HTR-8/SVneo (cell line): ENCODE measurements at places on chromosomes 3 and 15.

GRCh38 chr15:73344056-73344455, 24.7 kb downstream of the HCN4 start:
- peak; percentile 83 for DNase-seq

DNA sequence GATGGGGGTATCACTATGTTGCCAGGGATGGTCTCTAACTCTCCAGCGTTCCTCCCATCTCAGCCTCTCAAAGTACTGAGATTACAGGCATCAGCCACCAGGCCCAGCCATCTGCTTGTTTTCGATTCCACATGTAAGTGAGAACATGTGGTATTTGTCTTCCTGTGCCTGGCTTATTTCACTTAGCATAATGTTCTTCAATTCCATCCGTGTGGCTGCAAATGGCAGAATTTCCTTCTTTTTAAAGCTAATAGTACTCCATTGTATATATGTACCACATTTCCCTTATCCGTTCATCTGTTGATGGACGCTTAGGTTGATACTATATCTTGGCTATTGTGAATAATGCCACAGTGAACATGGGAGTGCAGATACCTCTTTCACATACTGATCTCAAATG, 70.6 kb downstream of the ASB7 start:
- no peak for DNase-seq

DNA sequence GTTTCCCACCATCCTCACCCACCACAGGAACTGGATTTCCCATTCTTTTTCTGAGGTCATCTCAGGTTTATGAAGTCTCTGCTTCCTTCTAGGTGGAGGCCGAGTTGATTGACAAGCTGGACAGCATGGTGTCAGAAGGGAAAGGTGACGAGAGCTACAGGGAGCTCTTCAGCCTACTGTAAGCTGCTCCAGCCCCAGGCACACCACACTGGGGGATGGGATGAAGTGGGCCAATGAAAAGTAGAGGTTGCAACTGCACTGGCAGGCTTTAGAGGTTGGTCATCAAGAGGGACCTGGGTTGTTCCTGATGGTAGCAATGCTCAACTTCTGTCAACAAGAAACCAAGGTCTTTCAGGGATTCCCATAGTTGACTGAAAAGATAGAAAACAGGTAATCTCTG, 55.0 kb upstream of the MANF start:
- no peak for DNase-seq

- DNase-seq: no peak
These were observed 10.6 kb downstream of the GRM2 start for GRCh38 chr3:51717446-51717845.

GRCh38 chr3:108518895-108519294, 8.5 kb upstream of the MYH15 start:
- DNase-seq: no peak
